ENCODE measurements at places on chromosomes 1 and 21. TPM values are rescaled to one million over a fixed set of nuclear protein-coding genes. Genes with fewer than 3 reads are reported as not detected.

GRCh38 chr1:39332828-39333227 lies 128.3 kb downstream of the MACF1 start:
- no peak for DNase-seq

- no peak for DNase-seq
Measured at GRCh38 chr1:101260556-101261350, 23.9 kb downstream of the S1PR1 start.

OR6K3 gene
- not detected for total RNA-seq

DNA sequence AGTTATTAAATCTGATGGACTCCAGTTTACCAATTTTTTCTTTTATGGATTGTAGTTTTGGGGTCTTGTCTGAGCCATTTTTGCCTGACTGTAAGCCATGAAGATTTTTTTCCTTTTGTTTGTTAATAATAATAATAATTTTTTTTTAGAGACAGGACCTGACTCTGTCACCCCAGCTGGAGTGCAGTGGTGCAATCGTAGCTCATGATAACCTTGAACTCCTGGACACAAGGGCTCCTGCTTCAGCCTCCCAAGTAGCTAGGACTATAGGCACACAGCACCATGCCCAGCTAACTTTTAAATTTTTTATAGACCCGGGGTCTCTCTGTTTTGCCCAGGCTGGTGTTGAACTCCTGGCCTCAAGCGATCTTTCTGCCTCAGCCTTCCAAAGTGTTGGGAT lies 6.3 kb downstream of the PTBP2 start:
- DNase-seq = no peak

- DNase-seq = no peak
Measured at GRCh38 chr1:76266762-76267161, 192.2 kb downstream of the ST6GALNAC3 start.

SLC5A3 gene
- total RNA-seq = 46.9 TPM

PHLDA3 gene
- 15.2 TPM for total RNA-seq

- no peak for DNase-seq
Measured at GRCh38 chr1:15180189-15180588, 26.6 kb downstream of the TMEM51 start.

DNA sequence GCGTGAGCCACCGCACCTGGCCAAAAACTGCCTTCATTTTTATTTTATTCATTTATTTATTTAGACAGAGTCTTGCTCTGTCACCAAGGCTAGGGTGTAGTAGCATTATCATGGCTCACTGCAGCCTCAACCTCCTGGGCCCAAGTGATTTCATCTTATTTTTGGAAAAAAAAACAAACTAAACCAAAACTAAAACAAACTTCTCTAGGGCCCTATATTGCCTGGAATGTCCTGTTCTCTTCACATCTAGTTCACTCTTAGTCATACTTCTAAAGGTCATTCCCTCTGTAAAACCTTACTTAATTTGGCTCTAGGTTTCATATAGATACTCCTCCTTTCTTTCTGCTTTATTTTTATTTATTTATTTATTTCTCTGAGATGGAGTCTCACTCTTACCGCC lies 15.6 kb downstream of the RPS27 start:
- no peak for DNase-seq

DNA sequence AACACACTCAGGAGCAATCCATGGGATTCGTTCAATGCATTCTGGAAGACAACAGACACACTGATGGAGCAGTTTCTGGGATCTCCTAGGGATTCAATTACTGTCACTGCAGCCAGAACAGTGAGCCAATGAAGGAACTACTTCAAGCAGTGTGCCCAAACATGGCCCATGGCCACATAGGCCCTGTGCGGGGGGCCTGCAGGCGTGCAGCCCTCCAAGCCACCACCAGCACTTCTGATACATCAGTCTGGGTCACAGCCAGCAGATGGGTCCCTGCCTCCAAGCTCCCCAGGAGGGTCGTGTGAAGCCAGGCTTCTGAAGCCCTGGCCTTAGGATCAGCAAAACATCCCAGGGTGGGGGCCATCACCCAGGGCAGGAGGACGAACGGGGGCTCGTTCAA lies 99.3 kb downstream of the RAVER2 start:
- no peak for DNase-seq

DNA sequence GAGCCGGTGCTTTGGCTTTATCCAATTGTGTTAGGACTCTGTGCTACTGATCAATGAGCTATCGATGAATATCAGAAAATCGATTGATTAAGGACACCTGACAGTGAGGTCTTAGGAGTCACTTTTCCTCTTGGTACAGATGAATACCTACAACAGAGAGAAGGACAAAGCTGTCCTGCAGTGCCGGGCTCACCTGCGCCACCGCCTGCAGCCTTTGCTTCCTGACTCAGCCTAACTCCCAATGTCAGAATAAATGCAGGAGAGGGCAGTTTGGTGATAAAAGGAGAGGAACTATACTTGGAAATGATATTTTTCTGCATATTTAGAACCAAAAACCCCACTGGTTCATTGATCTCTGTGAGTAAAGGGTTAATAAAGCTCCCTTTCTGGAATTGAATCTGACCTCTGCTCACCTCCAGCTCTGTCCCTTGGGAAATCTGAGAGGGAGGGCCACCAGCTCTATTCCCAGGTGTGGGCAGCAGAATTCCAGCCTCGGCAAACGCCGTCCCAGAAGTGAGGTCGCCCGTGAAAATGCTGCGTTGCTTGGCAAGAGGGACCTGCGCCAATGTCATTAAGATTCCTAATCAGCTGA lies 39.3 kb downstream of the POFUT2 start:
- no peak for DNase-seq

RNU11 gene
- total RNA-seq = not detected

HHIPL2 gene
- 0.53 TPM for total RNA-seq

DNA sequence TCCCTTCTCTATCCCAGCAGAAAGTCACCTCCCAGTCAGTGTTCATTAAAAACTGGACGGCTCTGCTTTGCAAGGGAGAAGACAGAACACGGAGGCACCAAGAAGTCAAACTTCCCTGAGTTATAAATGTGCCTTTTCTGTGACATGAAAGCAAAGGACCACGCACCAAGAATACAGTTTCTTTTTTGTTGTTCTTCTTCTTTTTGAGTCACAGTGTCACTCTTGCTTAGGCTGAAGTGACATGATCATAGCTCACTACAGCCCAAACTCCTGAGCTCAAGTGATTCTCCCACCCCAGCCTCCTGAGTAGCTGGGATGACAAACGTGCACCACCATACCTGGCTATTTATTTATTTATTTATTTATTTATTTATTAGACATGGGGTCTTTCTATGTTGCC lies 22.7 kb downstream of the GLUL start:
- no peak for DNase-seq

DNA sequence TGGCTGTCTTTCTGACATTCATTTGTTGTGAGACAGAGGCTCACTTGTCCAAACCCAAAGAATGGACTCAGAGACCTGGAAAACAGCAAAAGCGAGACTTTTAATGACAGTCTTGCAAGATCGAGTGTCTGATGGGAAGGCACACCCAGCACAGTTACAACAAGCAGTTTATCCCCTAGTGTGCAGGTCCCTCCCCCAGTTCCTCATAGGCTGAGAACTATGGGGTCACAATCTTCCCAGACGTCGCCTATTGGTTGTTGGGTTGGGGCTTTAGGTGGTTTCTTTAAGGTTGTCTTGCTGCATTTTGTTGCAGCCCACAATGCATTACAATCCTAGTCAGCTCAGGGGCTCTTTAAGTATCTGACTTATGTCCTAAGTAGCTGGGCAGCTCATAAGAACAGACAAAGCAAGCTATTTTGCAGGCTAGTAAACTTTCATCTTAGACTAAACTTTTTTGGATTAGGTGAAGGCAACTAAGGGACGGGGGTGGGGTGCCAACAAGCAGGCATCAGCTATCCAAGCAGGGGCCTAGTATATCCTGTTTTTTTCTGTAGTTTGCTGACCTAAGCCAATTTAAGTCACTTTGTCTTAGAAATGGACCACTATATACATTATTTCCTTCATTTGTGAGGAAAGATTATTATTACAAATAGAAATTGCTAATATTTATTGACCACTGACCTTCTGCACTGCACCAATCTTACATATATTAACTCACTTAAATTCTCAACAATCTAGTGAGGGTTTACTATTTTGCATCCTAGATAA lies 151.8 kb downstream of the SETD4 start:
- no peak for DNase-seq

GRCh38 chr21:44466996-44467858 lies 11.9 kb downstream of the LRRC3 start:
- DNase-seq = no peak

DNA sequence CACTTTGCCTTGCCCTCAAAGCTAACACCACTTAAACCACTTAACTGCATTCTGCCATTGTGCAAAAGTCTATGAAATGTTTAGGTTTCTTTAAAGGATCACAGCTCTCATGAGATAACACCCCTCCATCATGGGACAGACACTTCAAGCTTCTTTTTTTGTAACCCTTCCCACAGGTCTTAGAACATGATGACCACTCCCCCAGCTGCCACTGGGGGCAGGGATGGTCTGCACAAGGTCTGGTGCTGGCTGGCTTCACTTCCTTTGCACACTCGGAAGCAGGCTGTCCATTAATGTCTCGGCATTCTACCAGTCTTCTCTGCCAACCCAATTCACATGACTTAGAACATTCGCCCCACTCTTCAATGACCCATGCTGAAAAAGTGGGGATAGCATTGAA lies 7.7 kb downstream of the ADAMTS1 start:
- DNase-seq = no peak

NES gene
- total RNA-seq = 35.7 TPM

- DNase-seq = peak; percentile 43
Measured at GRCh38 chr1:154813300-154813816, 56.7 kb downstream of the KCNN3 start.

DNA sequence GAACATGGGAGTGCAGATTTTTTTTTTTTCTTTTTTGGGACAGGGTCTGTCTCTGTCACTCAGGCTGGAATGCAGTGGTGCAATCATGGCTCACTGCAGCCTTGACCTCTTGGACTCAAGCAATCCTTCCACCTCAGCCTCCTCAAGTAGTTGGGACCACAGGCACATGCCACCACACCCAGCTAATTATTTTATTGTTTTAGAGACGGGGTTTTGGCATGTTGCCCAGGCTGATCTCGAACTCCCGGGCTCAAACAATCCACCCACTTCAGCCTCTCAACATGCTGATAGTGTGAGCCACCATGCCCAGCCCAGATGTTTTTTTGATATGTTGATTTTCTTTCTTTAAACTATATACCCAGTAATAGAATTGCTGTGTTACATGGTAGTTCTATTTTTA lies 57.7 kb downstream of the RGSL1 start:
- no peak for DNase-seq

DNA sequence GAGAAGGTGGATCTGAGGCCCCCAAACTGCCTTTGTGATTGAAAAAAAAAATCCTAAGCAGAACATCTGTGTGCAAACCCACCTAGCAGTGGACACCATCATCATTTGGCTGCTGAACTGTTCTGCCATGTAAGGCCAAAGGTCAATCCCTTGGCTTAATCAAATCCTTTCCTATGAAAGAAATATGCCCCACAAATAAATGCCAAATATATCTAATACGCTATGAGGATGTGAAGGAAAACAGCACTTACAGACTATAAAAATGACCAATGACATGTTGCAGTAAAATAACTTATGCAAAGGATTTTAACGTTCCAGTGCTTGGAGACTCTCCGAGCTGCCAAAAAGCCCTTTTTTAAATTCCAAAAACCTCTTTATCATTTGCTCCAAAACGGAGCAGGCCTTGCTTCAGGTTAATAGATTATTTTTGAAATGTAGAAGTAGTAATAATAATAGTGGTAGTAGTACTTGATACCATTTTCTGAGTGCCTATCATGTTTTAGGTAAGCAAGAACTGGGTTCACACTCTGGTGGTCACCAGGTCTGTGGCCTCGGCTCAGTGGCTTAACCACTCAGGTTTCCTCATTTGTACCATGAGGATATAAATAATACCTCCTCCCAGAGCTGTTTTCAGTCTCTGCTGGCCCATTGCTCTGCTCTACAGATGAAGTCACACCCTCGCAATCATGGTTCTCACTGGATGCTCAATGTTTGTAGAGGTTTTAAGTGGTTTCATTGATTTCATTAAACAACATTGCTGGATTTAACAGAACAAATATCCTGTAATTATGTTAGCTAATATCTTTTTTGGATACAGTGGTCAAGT lies 47.9 kb upstream of the EDEM3 start:
- no peak for DNase-seq

GRCh38 chr21:46184625-46185555 lies 631 bp upstream of the SPATC1L start:
- DNase-seq = peak; percentile 69

DNA sequence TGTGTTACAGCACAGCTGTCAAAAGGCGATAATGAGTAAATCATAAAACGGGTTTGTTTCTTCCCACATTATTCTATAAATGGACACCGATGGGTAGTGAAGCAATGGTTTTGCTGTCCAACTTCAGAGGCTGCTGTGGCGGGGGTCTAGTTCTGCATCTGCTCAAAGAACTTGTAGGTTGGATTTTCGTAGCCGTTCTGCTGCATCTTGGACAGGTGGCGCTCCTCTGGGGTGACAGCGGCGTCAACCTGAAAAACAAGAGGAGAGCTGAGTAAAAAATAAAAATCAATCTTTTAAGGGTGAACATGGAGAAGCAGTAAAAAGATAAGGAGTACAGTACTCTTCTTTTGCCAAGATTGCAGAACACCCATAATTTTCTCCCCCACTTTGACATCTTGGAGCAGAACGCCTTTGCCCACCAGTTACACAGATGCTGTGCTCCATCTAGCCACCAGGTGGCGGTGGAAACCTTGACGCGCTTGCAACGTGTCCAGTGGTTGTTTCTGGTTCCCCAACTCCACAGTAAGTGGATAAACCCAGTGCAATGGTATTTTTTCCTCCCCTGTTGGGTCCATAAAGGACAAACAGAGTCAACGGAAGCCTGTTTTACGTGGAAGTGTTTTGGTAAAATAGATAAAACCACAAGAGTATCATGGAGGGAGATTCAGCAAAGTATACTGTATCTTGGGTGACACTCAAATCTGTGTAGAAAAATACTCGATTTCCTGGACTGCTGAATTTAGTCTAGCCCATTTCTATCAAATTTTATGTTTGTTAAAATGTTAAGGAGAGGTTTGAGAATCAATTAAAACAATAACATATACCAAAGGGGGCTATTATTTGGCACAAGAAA lies 147.0 kb downstream of the GABPA start:
- no peak for DNase-seq

GRCh38 chr21:42315296-42315891 lies at the start of gene TFF3:
TFF3 (minus strand) TSS chr21:42315409; CDS start chr21:42315374, 35 bp downstream.
- DNase-seq = no peak

DNA sequence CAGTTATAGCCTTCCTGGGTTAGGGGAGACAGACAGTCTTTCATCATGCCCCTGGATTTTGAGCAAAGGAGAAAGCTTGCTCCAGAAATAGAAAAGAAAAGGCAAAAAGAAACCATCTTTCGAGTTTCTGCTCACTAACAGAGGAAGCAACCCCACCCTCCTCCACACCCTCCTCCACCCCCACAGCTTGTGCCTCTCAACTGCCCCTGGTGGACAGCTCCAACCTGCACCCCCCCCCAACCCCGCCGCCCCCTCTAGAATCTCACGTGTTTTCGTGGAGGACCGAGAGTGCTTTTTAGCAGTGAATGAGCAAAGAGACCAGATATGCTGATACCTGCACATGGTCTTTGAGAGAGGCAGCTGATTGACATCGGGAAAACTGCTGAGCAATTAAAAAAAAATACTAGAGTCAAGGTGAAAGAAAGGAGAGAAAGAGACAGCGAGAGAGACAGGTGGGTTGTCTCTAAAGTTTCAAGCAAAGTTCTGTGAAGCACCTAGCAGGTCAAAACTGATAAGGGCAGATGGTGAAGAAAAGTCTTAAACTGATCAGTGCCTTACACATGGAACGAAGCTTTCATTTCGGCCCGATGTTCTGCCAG lies 358.3 kb downstream of the KIF26B start:
- DNase-seq = no peak

GRCh38 chr1:32984455-32985171 lies 20.0 kb upstream of the RNF19B start:
- no peak for DNase-seq

Data from urinary bladder (tissue), 4 donors.